ENCODE measurements at places on chromosomes 11 and 22. TPM values are rescaled to one million over a fixed set of nuclear protein-coding genes. Genes with fewer than 3 reads are reported as not detected.

DGAT2 gene
- total RNA-seq, result 1.8 TPM

GGT5 gene
- 32.3 TPM for total RNA-seq

ANO1 gene
- total RNA-seq, result 1.8 TPM

POLR2F gene
- total RNA-seq, result 86.5 TPM

MAPK12 gene
- total RNA-seq, result 27.3 TPM
